Smooth muscle cell of the brain vasculature (primary cell): ENCODE measurements at places on chromosomes 4 and X.

DNA sequence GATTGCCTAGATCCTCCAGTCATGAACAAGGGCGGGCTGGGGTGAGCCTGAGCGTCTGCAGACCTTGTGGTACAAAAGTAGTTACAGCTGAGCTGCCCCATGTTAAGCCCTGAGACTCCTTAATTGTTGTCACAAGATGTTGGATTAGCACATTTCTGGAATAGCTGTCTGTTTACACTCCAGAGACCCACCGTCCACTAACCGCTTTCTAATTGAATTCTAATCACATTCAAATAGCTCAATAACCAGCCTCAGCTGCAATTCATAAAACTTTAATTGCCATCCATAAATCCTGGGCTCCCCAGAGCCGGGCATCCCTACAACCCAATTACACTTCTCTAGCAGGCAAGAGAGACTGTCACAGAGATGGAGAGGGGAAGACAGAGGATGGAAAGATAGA lies 1.6 kb upstream of the GSX2 start:
- DNase-seq: no peak

- DNase-seq: no peak
Measured at GRCh38 chr4:171288816-171289432, 524.3 kb upstream of the GALNTL6 start.

DNA sequence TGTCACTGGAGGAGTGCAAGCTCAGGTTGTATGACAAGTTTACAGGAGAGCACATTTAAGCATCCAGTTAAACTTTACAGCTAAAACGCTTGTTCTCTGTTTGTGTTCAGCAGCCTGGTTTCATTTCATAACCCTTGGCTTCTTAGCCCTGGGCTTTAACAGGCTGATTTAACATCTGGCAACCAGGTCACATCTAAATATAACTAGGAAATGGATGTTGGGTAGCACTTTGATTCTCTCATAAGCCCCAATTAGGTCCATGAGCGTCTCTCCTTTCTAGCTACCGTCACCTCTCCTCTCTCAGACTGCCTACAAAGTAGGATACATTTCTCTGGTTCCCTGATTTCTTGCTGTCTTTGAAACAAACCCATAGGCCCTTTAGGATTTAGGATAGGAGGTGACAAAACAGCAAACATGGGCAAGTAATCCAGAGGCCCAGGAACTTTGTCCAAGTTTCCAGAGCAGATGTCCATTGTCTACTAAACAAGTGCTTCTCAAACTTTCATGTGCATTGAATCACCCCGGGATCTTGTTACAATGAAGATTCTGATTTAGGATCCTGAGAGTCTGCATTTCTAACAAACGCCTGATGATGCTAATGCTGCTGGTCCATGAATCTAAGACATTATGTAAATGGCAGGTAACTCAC lies 22.5 kb downstream of the OTUD6A start:
- no peak for DNase-seq

GRCh38 chr4:119632216-119632615 lies 3.6 kb upstream of the PDE5A start:
- no peak for DNase-seq

- no peak for DNase-seq
Measured at GRCh38 chrX:63740382-63740781, 44.6 kb downstream of the ARHGEF9 start.

- no peak for DNase-seq
Measured at GRCh38 chrX:135449637-135450550, 28.1 kb downstream of the SMIM10L2A start.

- DNase-seq: no peak
Measured at GRCh38 chr4:151679231-151679630, 81.6 kb downstream of the GATB start.

GRCh38 chr4:80393246-80393969 lies 57.9 kb downstream of the CFAP299 start:
- peak; percentile 12 for DNase-seq

DNA sequence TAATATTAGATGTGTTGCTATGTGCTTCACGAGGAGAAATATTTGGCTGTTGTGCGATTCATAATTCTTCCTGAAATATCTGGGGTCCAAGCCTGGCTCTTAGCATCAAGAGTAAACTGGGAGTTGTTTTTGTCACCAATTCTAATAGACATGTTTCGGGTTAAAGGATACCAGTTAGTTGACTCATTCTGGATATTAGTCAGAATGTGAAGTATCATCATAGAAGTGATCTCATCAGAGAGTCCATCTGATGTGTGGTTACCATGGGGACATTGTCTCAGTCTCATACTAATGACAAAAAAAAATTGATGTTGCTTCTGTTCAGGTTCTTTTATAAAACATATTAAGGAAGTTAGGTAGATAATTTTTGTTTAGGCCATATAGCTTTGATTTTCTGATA lies 57.2 kb upstream of the MTMR1 start:
- DNase-seq: no peak

DNA sequence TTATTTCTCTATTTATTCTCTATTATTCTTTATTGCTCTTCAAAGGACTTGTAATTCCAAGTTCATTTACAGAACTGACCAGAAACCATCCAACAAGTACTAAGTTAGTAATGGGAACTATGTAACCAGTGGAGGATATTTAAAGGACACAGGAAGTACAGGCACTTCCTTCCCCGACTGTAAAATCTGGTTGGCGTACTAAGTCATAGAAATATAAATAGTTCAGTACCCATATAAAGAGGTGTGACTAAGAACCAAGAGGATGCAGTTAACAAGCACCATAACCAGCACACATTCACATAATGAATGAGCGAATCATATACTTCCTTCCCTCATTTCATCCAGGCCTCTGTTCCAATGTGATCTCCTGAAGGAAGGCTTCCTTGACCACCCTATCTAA lies 3.6 kb upstream of the EIF4E start:
- DNase-seq: no peak

DNA sequence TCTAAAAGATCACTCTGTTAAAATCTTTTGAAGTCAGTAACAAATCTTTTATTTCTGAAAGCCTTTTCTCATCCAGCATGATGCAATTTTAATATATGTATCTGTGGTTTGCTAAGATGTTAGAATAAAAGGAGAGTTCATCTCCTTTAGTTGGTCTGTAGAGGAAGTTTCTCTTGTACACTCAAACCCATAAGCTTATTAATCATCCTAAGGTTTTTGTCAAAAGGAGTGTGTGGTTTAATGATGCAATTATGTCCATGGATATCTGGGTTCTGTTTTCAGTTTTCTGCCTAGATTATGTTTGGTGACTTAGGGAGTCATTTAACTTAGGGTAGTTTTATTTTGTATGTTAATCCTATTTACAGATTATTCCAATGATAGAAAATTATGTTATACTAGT lies 52.1 kb upstream of the NDST4 start:
- DNase-seq: no peak

GRCh38 chrX:37350034-37350365 lies 836 bp downstream of the PRRG1 start:
- no peak for DNase-seq

DNA sequence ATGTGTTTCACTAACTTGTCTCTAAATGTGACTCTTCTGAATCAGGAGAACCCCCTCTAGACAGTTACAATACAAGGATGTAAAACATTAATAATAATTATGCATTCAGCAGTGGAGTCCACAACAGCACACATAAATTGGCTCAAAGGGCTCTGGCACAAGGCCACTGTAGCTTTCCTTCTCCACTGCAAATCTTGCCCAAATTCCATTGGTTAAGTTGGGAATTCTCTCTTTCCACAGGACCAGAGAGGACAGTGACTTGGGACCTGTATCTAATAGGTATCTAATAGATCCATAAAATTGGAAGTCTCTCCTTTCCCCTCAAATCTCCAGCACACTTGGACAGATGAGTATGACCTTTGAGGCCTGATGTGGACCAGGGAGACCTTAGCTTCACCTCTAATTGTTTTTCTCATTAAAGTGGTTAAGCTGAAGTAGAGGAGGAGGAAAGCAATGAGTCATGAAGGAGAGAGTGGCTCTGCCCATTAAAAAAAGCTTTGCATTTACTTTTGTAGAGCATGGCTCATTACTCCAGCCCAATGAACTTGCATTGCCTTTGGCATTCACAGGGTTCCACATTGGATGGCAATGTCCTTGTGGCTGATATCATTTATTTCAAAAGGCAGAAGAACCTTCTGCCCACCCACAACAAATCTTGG lies 72.3 kb upstream of the SH3RF1 start:
- DNase-seq: no peak

DNA sequence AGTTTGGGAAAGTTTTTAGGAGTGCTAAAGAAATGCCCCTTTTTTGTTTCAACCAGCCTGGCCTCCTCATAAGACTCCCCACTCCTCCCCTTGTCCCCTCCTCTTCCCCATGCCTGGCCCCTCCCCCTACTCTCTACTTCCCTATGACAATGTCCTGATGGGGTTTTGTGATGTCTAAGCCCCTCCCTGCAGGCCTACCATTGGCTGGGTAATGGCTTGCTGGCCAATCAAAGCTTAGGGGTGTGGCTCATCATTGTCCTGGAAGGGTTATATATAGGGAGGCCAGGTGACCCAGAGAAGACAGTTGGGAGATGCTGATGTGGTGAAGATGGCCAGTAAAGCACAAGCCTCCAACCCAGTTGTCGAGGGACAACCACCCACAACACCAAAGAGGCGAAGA lies 48.2 kb upstream of the PASD1 start:
- DNase-seq: no peak

- DNase-seq: no peak
Measured at GRCh38 chrX:24149351-24150050, at the start of gene ZFX. TSS of gene ZFX (plus strand) at chrX:24149729. CDS start at chrX:24172743, 23,014 bp downstream.

DNA sequence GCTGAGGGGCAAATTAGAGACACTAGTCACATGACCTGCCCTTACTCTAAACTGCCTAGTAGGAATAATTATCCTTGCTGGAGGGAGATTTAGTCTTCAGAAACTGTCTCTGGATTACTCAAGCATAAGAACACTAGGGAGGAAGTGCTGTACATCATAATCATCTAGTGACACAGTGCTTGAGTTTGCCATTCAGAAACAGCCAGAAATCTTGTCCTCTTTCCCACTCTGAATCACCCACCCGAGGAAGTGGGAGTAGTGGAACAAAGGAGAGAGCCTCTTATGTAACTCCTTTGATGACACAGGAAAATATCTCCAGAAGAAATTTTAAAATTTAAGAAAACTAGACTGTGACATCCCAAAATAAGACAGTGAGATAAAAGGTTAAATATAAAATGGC lies 69.3 kb upstream of the PCDH19 start:
- DNase-seq: no peak

GRCh38 chr4:10811991-10812390 lies 127.4 kb upstream of the CLNK start:
- no peak for DNase-seq

DNA sequence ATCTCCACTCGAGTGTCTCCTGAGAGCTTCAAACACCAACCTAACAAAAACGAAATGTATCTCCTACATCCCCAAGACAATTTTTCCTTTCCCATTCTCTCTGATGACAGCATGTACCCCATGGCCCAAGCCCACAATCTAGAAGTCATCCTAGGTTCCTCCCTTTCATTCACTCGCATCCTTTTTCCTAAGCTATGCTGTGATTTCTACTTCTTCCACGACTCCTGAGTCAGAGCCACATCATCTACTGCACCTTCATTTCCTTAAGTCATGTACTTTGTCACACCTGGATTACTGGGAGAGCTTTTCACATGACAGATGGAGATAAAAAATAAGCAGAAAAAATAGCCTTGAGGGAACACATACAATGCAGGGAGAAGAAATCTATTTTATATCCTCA lies 20.1 kb downstream of the C4orf36 start:
- no peak for DNase-seq
